Fibroblast of skin of abdomen (primary cell): ENCODE measurements at places on chromosomes 2 and 18.

GRCh38 chr2:120915670-120916069, 180.0 kb downstream of the GLI2 start:
- DNase-seq: peak; percentile 45

- DNase-seq: no peak
Observed at GRCh38 chr2:73984922-73985307, 205 bp downstream of the TET3 start.

DNA sequence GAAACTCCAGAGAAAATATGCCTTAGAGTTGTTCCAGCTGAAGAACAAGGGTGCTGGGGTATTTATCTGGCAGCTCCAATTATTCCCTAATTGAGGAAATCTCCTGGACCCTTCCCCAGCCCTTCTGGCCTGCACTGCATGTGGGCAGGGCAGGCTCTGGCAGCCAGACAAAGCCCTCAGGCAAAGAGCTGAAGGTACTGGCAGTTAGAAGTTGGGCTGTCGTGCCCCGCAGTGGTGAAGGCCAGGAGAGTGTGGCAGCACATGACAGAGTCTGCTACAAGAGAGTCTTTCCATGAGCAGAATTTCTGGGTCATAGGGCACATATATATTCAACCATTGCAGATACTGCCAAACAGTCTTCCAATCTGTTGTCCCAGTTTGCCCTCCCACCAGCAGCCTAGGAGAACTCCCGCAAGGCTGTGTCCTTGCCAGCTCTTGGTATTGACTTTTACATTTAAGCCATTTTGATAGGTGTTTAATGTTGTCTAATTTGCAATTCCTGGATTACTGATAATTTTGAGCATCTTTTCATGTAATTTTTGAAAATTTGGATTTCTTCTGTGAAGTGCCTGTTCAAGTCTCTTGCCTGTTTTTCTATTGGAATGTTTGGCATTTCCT, 26.6 kb downstream of the ONECUT2 start:
- DNase-seq: no peak

DNA sequence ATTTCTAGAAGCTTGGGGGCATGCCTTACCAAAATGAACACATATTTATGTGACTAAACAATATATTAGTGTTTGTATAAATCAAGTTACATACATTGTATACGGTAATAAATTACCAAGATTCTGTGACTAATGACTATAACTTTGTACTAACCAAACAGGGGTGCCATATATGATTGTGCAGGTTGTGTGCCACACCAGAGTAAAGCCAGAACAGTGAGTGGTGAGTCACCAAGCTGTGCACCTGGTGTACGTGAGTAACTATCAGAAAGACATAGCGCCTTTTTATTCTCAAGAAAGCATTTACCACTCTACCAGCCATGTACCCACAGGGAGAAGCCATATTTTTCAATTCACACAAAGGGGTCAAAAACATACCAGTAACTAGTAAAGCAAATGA, 453.2 kb upstream of the PIK3C3 start:
- no peak for DNase-seq

- peak; percentile 52 for DNase-seq
Observed at GRCh38 chr2:127324635-127325034, 30.7 kb upstream of the ERCC3 start.

DNA sequence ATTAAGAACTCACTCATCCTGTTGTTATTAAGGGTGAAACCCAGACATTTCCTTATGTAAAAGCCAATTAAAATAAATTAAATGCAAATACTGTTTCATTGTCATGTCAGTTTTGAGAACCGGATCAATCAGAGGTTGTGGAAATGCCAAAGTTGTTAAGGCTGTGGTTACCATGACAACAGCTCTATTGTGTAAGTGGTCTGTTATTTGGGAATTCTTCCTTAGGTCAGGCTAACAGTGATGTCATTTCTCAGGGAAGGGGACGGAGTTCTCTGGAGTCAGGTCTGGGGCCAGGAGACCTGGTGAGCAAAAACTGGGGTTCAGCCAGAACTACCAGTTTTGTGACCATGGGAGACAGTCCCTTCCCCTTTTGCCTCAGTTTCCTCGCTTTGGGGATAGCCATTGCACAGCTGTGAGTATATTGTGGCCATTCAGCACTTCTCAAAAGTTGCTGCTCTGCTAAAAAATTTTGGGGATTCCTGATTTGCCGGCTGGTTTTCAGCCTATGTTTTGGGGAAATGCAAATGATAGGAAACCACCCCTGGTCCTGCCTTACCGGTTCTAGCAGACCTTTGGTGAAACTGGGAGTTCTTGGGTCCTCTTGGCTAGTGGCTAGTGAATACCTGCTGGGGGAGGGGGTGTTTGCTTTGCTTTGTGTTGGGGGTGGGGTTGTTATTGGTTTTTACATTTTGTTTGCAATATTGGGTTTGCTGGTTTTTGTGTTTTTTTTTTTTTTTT, 21.6 kb downstream of the HPCAL1 start:
- DNase-seq: peak; percentile 38

GRCh38 chr2:63780518-63781155, 61.1 kb upstream of the UGP2 start:
- DNase-seq: no peak

DNA sequence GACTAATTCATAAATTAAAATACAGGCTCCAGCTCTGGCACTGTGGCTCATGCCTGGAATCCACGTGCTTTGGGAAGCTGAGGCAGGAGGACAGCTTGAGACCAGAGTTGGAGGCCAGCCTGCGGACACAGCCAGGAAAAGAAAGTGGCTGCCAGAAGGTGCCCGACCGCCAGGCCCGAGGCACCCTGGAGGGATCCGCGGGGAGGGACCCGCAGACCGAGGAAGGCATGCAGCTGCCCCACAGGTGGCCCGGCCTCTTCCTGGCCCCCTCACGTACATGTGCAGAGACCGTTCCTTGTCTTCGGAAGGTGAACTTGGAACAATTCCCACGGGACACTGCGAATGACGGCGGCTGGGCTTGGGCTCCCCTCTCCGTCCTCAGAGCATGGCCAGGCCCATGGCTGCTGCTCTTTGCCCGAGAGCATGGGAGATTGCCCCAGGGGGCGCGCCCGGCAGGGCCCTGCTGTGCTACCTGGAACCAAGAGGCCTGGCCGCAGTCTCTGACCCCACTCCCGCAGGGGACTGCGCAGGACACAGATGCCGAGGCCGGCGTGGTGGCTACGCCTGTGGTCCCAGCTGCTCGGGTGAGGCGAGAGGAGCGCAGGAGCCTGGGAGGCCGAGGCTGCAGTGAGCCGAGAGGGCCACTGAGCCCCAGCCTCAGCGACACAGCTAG, 55.6 kb upstream of the IMP4 start:
- DNase-seq: no peak

DNA sequence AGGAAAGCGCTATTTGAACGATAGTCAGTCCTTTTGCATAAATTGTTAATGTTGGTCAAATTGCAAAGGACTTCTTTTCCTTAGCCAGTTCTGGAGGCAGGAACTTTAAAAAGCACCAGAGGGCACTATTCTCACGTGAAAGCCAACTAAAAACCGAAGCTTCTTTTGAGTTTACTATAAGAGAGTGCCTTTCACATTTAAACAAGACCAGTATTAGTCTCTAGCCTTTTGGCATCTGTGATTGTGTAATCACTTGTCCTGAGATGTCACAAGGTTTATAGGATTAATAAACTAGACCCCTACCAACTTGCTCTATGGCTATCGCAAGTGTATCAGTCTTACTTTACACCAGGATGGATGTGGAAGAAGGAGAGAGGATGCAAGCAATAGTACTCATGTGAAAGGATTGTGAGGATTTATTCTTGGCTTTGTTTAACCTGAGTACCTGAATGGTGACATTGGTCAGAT, 14.4 kb upstream of the STAT4 start:
- DNase-seq: peak; percentile 61

DNA sequence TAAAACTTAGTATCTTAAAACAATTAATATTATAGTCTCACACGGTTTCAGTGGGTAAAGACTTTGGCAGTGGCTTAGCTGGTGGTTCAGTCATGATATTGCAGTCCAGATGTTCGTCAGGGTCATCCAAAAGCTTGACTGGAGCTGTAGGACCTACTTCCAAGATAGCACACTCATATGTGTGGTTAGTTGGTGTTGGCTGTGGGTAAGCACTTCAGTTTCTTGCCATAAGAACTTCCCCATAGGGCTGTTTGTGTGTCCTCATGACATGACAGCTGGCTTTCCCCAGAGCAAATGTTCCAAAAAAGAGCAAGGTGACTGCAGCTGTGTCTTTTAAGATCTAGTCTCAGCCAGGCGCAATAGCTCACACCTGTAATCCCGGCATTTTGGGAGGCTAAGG, 48.5 kb upstream of the EPC2 start:
- DNase-seq: no peak

- peak; percentile 22 for DNase-seq
Observed at GRCh38 chr2:70978341-70979179, at the start of gene ANKRD53. Gene ANKRD53 (plus strand): TSS chr2:70978630. CDS start chr2:70978646, 16 bp downstream.

DNA sequence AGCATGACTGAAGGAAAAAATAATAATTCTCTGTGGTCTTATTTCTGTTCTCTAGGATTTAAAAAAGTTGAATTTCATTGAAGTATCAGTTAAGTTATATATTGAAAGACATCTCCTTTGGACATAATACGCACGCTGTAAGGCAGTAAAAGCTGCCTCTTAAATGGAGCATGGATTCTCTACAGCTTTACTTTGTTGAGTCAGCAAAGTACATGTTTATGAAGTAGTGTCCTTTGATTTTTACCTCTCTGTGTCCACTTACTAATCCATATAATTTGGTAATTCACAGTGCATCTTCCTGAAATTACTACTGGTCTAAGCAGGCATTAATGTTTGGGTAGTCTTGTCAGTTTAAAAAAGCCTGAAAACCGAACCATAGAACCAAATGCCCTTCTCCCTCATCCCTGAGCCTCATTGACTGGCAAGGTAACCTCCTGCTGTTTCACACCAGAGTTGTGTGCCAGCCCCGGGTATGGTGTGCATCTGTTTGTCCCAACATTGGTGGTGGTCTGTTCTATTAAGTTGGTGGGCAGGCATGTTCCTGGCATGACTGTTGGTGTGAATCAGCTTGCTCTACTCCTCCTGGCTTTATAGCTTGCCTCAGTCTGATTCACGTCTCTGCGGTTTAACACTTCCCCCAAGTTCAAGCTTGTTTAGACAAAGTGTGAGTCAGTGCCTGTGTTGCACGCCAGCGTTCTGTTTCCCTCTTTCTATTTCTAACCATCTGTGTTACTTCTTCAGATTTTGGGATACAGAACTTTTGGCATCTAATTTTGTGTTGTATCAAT, 71.0 kb upstream of the ITM2C start:
- DNase-seq: peak; percentile 98

- DNase-seq: no peak
Observed at GRCh38 chr2:10449486-10449831, 1.3 kb upstream of the ODC1 start.

DNA sequence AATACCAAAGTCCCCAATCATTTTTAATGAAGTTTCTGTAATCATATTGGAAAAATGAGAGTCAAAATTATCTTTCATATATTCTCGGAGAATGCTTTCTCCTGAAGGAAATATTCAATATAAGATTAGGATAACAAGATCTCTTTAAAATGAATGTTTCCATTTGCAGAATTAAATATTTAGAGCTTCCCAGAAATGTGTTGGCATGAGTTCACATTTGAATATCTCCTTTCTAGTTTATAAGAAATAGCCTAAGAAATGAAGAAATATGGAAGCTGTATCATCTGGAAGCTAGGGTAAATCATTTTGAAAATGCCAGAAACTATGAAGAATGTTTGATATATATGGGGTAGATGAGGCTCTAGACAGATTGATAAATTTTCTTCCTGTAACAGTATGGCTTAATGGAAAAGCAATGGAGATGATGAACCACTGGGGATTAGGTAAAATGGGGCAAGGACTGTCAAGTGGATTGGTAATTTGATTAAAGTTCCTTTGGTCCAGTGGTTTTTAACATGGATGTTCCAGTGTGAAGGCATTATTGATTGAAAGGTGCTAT, 184.6 kb upstream of the ZNF804A start:
- DNase-seq: no peak

GRCh38 chr2:32485399-32485798, 128.6 kb downstream of the BIRC6 start:
- peak; percentile 55 for DNase-seq

DNA sequence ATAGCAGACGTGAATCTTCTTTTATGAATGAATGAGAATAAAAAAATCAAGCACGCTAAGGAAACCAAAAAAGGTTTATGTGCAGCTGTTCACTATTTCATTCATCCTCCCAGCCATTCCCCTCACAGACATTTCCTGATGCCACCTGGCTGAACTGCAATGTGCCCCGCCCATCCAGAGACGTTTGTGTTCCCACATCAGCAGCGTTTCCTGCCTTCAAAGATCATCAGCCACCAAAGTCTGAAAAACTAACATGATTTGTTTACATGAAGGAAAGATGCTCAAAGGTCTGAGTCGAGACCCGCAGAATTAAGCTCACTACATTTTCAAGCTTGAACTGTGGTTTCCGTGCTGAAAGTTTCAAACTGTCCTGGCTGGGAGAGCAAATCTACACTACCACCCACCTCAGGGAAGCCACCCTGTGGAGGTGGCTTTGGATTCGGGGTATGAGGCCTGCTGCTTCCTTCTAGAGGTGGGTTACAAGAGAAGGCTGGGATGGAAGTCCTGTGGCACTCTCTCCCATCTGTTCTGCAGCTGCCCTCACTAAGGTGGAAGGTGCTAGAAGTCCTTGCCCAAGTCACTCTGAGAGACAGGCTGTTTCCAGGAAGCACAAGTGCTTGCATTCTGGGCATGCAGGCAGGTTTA, 201.3 kb upstream of the OSR1 start:
- DNase-seq: no peak

GRCh38 chr2:8098476-8099266, 583.2 kb upstream of the ID2 start:
- peak; percentile 42 for DNase-seq

DNA sequence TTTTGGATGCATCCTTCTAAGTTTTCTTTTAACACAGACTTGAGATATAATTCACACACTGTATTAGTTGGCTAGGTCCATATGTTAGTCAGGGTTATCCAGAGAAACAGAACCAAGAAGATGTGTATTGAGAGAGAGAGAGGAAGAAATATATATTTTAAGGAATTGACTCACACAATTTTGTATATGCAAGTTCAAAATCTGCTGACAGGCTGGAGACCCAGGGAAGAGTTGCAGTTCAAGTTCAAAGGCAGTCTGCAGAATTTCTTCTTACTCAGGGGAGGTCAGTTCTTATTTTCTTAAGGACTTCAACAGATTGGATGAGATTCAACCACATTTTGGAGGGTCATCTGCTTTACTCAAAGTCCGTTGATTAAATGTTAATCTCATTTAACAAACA, 23.0 kb upstream of the MRO start:
- no peak for DNase-seq

DNA sequence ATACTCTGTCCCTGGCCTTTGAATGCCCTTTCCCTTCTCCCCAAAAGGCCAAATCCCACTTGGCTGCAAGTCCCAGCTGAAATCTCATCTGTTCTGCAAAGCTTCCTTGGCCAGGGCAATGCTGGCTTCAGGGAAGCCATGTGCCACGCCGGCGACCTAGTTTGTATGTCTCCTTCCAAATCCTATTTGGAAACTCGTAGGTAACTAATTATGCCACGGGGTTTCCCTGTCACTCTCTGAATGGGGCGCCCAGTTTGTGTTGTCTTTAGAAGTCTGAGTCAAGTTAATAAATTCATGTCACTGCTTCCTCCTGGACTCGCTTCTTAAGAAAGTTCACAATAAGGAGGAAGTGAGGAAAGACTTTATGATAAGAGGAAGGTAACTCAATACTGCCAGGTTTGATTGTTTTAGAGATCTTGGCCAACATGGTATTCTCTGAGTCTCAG, 19.1 kb downstream of the FHL2 start:
- no peak for DNase-seq

- DNase-seq: no peak
Observed at GRCh38 chr2:100240386-100240785, 81.9 kb downstream of the LONRF2 start.
